ENCODE measurements at places on chromosomes 13 and 19. TPM values are rescaled to one million over a fixed set of nuclear protein-coding genes. Genes with fewer than 3 reads are reported as not detected.

The SERPINE3 gene
- total RNA-seq = not detected

The GFY gene
- not detected for total RNA-seq

The SHC2 gene
- 3.3 TPM for total RNA-seq

The MEIOSIN gene
- total RNA-seq = not detected

The GPR183 gene
- total RNA-seq = not detected

The ZGLP1 gene
- 0.63 TPM for total RNA-seq

The CBLC gene
- not detected for total RNA-seq

The NXNL1 gene
- total RNA-seq = not detected

The APC2 gene
- 0.27 TPM for total RNA-seq

Measured in fibroblast of the aortic adventitia (primary cell).